ENCODE measurements at places on chromosomes 3 and 15.

- no peak for DNase-seq
Observed at GRCh38 chr15:70507772-70508371, 255.5 kb downstream of the UACA start.

DNA sequence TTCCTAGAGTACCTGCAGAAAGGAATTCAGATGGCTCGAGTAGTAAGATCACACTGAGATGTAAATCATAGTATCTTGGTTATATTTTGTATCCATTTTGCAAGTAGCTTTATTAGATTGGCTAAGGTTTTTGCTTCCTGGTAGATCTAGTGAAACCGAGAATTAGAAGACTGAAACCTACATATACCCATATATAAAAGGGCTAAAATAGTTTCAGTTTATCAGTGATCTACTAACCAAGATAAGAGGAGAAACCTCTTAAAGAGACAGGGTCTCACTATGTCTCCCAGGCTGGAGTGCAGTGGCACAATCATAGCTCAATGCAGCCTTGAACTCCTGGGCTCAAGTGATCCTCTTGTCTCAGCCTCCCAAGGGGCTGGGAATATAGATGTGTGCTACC, 135.3 kb downstream of the PCCB start:
- no peak for DNase-seq

GRCh38 chr3:60660026-60660425, 591.2 kb downstream of the FHIT start:
- no peak for DNase-seq

DNA sequence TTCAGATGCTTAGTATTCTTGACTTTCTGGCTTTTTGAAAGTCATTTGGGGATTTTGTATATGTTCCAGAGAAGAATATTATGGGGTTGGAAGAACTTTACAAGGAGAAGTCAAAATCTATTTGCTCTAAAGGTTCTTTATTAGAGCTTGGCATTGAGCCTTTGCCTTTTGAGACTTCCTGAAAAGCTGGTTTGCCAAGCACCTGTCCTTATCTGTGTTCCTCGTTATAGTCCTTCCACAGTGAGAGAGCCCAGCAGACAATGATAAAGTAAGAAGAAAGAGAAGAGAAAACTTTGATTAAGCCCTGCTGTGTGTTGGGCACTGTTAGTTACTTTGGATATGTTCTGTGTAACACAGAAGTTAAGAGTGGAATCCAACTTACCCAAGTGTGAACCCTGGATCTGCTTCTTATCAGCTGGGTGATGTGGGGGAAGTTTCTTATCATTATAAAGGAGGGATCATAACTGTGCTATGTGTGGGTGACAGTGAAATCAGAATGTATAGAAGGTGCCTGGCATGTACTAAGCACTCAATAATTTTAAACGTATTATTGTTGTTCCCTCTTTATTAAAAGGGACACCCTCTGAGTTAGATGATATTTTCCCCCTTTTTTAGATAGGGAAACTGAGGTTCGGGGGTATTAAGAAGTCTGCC, 44.3 kb upstream of the POLR2M start:
- DNase-seq, result no peak

DNA sequence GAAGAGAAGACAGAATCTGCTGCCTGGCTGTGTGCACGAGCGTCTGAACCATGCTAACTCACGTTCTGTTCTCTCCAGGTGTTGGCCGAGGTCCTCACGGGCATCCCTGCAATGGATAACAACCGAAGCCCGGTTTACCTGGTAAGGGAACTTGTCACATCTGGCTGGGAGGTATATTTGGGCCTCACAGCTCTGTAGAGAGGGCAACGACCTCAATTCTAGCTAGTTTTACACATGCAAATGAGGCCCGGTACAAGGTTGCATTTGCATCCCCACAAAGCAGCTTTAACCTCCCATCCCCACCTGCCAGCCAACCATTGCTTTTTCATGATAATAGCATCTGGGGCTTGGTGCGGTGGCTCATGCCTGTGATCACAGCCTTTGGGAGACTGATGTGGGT, 22.0 kb upstream of the TATDN2 start:
- no peak for DNase-seq

DNA sequence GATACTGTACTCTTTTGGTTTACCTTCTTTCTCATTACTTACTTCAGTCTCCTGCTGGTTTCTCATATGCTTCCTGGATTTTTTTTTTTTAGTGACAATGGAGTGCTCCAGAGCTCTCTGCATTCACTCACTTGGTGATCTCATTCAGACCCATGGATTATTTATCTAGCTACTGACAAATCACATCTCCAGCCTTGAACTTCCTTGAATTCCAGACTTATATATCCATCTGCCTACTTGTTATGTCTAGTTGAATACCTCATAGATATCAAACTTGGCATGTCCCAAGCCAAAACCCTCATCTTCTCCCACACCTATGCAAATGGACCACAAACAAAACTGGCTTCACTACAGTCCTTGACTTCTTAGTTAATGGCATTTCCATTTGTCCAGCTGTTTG, 234.7 kb upstream of the ZPLD1 start:
- DNase-seq, result no peak

DNA sequence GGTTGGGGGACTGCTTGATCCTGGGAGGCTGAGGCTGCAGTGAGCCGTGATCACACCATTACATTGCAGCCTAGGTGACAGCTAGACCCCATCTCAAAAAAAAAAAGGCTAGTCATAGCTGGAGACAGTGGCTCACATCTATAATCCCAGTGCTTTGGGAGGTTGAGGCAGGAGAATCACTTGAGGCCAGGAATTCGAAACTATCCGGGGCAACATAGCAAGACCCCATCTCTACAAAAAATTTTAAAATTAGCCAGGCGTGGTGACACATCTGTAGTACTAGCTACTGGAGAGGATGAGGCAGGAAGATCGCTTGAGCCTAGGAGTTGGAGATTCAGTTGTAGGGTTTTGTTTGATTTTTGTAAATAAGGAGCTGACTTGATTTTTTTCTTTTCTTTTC, 45.6 kb downstream of the KNL1 start:
- DNase-seq, result no peak

GRCh38 chr3:24410860-24411259, 83.8 kb downstream of the THRB start:
- DNase-seq, result no peak

All from cerebellar cortex (tissue), 1 donor.